ENCODE measurements at places on chromosomes 2 and 18.

- no peak for ATAC-seq
These were observed 38.4 kb downstream of the ABCB11 start for GRCh38 chr2:168992591-168993349.

- ATAC-seq = no peak
These were observed 258.0 kb upstream of the SIX2 start for GRCh38 chr2:45267062-45267792.

DNA sequence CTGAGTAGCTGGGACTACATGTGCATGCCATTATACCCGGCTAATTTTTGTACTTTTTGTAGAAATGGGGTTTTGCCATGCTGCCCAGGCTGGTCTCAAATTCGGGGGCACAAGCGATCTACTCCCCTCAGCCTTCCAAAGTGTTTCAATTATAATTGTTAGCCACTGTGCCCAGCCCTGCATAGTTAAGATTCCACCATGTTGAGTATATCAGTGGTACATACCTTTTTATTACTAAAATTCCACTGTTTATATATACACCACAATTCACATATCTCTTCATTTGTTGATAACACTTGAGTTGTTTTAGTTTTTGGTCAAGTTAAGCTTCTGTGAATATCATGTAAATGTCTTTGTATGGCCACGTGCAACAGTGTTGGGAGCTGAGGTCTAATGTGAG is 12.8 kb upstream of the FMNL2 start:
- no peak for ATAC-seq

- ATAC-seq = no peak
These were observed at the start of gene LDLRAD4 for GRCh38 chr18:13218368-13218991. Gene LDLRAD4 (plus strand): TSS chr18:13218760.

DNA sequence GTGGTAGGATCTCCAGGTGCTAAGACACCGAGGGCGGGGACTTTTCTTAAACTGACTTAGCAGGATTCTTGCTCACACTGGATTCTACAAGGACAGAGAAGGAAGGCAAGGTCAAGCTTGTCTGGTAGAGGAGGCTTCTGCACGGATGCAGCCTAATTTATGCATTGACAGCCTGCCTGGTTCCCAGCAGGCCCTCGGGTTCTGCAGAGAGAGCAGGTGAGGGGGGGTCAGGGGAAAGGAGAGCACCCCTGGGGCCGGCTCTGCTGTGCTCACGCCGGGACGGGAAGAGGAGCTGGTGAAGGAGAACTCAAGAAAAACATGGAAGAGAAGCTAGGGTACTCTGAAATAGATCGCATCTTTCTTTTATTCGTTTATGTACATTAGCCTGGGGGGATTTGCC is 46.4 kb downstream of the ADI1 start:
- no peak for ATAC-seq

DNA sequence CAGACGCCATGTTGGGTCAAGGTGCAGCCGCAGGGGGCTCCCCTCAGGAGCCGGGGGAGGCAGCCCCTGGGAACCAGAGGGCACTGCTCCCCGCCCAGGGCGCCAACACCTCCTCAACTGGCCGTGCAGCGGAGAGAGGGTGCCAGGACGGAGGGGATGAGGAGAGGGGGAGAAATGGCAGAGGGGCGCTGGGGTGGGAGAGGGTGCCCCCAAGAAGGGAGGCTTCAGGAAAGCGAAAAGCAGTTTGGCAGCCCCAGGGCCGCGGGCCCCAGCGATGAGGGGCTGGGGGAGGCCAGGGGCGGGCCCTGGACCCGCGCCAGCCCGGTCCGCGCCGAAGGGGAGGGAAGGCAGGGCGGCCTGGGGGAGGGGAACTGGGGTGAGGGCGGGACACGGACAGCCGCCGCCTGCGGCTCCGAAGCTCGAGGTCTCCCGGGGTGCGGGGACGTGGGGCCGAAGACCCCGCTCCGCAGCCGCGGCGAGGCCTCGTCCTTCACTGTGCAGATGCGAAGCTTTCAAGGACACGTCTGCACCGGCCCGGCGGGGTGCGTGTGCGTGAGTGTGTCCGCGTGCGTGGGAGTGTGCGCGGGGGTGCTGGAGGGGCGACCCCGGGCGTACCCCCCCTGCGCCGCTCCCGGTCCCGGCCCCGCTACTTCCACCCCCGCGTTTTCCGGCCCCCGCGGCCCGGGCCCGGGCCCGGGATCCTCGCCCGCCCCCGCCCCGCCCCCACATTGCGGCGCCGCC is 1.4 kb downstream of the DNMT3A start:
- no peak for ATAC-seq

- ATAC-seq = peak; percentile 15
These were observed 10.7 kb downstream of the ZNF142 start for GRCh38 chr2:218648787-218649100.

DNA sequence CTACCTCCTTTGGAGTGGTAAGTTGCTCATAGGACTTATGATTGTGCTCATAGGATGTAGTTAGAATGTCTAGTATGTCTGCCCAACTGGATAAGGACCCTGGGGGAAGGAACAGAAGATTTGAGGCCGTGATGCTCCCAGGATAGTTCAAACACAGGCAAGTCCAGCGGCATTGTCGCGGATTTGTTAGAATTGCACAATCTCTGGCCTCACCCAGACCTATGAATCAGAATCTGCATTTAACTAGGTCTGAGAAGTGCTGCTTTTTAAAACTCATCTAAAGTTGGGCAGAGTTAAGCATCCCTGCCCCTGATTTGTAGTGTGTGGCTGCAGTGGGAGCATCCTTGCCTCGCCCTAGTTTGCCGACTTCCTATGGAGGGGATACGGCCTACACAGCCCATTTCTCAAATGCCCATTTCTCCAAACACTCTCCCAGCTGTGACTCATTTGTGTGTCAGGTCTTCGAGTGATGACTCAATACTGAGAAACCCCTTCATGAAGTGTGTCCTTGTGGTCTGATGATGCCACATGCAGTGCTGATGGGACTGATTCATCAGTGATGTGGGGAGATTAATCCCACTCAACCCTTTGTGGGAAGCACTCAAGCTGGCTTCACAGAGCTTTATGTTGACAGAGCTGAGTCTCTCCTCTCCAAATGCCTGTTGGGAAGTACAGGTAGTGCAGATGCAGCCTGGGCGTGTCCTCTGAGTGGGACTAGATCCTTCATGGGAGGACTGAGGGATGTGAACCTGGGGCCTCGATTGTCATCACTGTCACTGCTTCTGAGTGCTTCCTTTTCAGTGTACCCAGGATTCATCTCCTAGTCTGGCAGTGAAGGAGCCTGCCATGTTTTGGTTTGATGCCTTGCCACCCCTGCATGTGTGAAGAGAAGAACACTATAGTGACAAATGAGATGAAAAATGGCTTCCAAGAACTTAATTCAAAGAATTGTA is 18.7 kb downstream of the SMIM21 start:
- peak; percentile 89 for ATAC-seq

GRCh38 chr18:3156325-3156640 is 63.5 kb downstream of the MYOM1 start:
- no peak for ATAC-seq

DNA sequence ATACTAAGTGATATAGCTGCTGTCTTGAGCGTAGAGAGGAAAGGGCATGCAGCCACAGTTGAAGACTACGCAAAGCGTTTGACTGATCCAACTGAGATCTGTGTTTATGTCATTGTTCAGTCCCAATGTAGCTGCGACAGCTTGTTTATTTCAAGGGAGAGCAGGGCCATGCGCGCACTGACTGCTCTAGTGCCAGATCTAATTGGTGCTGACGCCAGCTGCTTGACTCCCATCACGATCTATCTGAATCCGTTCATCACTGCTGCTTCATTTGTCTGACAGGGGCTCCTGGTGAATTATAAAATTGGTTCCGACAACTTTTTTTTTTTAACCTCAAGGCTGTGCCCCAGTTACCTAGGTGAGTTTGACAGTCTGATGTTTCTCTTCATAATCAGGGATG is 75.7 kb downstream of the CHST9 start:
- ATAC-seq = no peak
